ENCODE measurements at places on chromosomes 3 and 15.
A peak's percentile ranks its signal among the peaks of the same experiment; 100 is the strongest.

- no peak for DNase-seq
Measured at GRCh38 chr3:161389445-161390035, 18.2 kb upstream of the SPTSSB start.

GRCh38 chr3:184884359-184885017 lies 72.5 kb downstream of the VPS8 start:
- DNase-seq, result no peak

DNA sequence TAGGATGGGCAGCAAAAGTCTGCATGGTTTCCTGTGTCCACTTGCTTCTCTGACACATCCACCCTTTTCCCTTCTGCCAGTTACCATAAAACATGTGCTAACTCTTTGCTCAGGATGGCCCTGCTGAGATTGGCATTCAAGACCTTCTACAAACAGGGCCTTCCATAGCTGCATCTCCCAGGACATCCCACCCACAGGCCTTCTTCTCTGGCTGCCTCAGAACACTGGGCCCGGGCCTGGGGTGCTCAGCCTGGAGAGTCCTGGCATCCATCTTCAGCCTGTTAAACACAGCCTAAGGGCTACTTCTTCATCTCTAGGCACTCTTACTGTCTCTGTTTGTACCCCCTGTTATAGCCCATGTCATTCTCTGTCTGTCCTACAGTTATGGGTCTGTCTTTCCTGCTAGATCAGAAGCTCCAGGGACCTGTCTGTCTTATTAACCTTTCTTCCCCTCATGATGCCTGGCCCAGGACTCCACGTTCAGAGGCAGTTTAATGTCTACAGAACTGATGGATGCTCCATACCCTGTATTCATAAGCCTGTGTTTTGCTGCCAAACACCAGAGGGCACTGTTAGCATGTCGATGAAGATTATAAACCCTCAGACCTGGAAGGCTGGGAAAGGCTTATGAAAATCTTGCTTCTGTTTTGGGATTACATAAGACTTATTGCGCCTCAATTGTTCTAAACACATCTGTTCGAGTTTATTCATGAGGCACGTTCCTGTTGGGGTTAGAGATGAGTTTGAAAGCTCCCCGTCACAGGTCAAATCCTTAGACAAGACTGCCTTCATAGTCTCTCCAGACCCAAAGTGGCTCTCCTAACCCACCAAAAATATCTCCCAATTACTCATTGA lies 16.5 kb downstream of the SEMA3G start:
- DNase-seq, result peak; percentile 61

DNA sequence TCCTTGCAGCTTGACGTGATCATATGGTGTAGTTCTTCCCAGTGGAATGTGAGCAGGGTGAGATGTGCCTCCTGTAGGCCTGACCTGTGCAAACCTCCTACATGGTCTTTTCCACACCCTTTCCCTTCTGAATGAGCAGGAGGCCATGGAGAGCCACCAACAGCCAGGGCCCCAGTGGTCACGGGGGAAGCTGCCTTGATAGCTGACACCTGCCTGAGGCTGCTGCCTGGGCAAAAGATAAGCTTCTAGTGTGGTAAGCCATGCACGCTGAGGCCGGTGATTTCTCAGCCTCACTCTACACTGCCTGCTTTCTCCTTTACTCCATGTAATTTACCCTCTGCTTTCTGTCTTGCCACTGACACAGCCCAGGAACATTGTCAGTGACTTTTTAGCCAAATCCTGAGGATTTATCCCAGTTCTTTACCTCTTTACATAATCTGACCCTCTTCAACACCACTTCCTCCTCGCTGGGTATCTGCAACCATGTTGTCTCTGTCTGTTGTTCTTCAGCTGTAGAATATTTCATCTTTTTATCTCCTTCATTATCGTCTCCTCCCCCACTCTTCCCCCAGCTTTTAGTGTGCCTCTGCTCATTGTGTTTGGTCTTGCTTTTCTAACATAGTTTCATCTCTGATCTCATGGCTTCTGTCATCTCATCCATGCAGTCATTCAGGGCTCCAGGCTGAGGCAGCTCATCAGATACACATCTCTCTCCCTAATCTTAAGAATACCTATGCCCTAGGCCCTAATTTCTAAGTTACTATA lies 11.2 kb upstream of the KBTBD12 start:
- no peak for DNase-seq

DNA sequence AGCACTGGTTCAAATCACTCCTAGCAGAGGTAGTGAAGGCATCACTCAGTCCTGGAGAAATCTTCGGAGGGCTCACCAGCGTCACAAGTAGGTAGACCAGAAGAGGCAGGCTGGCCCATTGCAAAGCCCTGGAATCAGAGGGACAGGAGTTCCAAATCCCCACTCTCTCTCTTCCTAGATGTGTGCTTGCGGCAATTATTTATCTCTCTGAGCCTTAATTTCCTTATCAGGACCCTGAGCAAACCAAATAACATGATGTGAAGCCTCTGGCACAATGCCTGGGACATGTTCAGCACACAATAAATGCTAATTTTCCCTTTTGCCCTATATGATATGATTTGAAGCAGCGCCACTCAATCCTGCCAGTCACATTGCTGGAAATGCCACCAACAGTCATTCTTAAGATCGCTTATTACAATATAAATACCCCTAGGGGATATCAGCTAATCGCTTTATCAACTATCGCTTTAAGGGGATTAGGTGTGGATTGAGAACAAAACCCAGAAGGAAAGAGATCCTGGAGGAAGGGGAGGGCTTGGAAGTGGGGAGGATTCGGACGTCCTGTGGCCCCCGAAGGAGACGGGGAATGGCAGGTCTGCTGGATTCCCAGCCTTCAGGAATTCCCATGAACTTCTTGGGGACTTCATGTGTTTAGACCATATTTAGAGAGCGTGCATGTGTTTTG lies 59.5 kb upstream of the TSEN2 start:
- no peak for DNase-seq

- no peak for DNase-seq
Measured at GRCh38 chr3:89889386-89889785, 782.0 kb downstream of the EPHA3 start.

DNA sequence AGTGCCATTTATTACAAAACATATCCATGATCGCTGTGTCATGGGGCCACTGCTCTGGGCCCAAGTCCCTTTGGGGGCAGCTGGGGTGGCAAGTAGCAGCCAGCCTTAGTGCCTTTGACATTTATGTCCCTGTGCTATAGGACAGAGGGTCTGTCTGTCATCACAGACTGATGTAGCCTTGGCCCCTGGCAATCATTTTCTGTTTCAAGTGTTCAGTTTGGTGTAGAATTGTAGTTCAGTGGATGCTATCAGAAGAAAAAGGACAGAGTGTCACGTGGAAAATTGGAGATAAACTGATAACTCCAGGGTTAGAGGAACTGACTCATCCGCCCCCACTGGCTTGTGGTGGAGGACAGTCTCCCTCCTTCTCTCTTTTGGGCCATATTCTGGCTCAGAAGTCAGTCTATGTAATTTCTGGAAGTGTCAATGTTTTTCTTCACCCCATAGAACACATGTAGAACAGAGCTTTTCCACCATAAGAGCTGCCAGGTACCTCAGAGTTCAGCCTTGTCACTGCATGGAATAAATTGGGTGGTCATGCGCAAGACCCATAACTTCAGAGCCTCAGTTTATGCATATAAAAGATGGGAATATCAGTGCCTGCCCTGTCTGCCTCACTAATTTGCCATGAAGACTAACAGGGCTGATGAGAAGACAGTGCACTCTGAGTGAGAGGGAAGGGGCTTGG lies 4.5 kb upstream of the MRPS22 start:
- no peak for DNase-seq

- DNase-seq, result no peak
Measured at GRCh38 chr15:92107510-92107909, 254.0 kb downstream of the SLCO3A1 start.

DNA sequence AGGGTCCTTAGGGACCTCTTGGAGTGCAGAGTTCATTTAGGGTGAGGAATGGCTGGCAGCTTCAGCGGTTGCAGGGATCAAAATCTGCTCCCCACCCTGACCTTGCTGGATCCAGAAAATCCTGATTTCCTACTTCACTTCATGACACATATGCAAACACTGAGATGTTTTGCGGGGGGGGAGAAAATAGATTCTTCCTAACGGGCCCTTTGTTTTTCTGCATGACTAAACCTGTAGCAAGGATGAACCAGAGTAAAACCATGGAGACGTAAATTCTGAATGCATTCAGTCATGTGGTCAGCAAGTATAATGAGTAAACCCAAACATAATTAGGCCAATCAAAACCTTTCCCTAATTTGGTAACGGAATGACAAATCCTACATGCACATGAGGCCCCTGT lies 20.0 kb upstream of the RBP1 start:
- DNase-seq, result peak; percentile 34
